Stimulated activated CD4-positive, alpha-beta T cell treated with anti-CD3 and anti-CD28 coated beads, Interleukin-12 subunit alpha, Interleukin-12 subunit beta, amount 100 ng/mL, for 24 hours (primary cell): ENCODE measurements at places on chromosomes 7 and 10.

- no peak for DNase-seq
Observed at GRCh38 chr7:55128693-55129394, 110.0 kb downstream of the EGFR start.

DNA sequence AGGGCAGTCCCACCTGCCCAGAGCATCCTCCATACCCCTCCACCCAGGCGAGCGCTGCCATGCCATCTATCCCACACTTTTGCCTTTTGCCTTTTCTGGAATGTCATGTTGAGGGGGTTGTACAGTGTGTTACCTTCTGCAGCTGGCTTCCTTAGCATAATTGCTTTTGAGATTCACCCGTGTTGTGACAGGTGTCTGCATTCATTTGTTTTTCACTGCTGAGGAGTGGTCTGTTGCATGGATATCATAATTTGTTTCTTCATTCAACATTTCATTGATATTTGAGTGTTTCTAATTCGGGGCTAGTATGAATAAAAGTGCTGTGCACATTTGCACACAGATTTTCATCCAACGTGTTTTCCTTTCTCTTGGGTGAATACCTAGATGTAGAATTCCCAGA is 353.9 kb downstream of the PAXIP1 start:
- no peak for DNase-seq

DNA sequence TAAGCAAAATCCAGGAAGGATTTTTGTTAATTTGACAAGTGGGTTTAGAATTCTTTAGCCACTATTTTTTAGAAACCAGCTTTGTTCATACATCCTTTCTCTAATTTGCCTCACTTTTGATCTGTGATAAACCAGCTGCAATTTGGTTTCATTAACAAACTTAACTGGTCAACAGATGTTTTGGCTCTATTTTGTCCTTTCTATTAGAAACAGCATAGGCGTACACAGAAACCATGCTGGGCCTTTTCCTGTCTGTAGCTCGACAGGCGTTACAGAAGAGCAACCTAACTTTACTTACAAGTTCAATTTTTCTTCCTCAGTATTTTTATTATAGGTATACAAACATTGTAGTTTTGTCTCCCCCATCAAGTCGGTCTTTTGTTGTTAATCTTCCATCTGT is 28.2 kb downstream of the KAT6B start:
- DNase-seq, result no peak

DNA sequence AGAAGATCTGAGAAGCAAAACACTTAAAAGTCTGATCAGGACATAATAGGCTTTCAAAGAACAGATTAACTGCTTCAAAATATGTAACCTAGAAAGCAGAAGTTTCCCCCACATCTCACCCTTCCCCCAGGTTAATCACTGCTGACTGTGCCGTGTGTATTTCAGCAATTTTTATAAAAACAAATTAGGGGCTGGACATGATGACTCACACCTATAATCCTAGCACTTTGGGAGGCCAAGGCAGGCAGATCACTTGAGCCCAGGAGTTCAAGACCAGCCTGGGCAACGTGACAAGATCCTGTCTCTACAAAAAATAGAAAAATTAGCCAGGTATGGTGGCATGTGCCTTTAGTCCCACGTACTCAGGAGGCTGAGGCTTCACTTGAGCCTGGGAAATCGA is 67.6 kb upstream of the GATA3 start:
- no peak for DNase-seq
